ENCODE measurements at places on chromosomes 3 and 15.

DNA sequence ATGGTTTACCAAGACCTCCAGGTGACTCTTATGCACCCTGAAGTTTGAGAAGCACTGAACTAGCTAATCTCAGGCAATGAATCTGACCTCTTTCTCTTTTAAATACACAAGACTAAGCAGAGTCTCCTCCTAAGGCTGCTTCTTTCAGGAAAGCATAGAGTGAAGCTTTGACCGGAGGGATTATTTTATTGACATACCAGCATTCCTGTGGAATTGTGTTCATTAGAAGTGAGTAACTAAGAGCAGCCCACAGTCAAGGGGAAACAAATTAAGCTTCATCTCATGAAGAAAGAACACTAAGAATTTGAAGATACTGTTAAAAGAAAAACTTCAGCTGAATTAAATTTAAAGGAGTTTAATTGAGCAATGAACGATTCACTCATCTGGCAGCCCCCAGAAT is 963.5 kb downstream of the NTRK3 start:
- no peak for DNase-seq

- no peak for DNase-seq
Observed at GRCh38 chr15:47434596-47434995, 282.7 kb upstream of the SEMA6D start.

- DNase-seq = no peak
Observed at GRCh38 chr3:138078096-138078495, 37.3 kb downstream of the DZIP1L start.

- DNase-seq = no peak
Observed at GRCh38 chr3:98890965-98891910, 10.3 kb downstream of the DCBLD2 start.

All from GM12865 (cell line).